IMR-90 (cell line): ENCODE measurements at places on chromosomes 4 and X. TPM values are rescaled to one million over a fixed set of nuclear protein-coding genes. Genes with fewer than 3 reads are reported as not detected.

The USP53 gene
- 24.0 and 34.7 TPM in 2 replicates for total RNA-seq

The ADAMTS3 gene
- 2.5 and 2.9 TPM in 2 replicates for total RNA-seq

DNA sequence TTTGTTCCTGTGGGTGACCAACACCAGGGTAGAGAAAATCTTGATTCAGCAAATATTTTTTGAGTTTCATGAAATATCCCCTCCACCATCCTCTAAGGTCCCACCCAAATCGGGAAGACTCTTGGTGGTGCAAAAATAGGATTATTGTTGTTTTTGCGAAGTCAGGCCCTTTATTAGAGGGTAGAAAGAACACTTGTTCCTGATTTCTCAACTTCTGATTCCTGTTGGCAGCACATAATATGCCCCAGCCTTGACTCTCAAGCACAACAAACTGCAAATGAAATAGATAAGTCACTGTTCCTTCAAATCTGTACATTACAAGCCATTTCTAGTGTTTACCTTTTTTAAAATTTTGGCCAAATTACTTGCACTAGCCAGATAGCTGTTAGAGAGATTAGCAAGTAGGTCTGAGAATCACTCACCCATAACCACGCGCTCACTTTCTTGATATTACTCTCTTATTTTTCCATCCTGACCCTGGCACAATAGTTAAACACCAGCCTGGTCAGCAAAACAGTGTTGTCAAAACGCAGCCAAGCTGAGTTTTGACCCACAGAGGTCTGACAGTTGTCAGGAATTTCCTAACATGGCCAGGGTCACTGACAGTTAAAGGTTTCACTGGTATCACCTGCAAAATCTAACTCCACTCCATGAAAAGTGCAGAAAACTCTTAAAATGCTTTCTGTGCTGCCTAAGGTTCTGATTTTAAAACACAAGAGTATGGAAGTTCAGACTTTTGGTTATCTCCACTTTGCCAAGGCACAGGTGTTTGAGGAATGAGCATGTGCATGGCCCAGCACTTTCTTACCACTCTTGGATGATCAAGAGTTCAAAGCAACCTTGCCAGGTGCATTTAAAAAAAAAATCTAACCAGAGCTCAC, 69.8 kb downstream of the RBM47 start:
- no peak for DNase-seq

DNA sequence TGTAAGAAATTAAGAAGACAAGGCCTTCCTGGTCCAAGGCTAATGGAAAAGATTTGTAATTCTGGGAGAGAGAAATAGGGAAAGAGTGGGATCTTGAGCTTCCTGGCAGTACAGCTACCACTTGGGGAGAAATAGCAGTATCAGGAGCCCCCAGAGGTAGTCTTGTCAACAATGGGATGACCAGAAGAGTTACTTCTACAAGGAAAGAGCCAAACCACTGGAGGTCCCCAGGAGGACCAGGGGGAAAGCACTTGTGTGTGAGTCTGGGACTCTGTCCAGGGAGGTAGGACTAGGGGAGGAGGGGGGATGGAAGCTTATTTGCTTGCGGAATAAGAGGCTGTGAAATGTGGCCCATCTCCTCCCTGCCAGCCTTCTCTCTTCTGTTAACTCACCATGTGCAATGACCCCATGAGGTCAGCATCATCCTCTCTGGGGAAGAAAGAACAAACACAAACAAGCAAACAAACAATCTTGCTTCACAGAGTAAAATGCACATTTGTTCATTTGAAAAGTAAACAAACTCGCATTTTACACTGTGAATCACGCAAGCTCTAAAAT, 160.1 kb downstream of the STK32B start:
- DNase-seq: no peak

DNA sequence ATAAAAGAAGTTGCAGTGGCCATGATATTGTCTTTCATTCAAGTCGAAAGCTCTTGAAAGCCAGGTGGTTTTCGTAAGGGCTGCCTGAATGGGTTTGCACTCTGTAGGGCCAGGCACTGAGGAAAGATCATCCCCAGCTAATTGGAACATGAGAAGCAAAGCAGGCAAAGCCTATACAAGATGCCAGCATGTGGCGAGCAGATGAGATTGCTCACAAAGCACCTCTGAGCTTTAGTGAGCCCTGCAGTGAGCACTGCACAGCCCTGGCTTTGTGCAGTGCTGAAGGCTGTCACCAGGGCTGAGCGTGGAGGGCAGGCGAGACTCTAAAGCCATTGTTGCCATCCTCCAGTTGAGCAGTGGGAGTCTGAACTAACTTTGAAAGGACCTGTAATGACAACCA, 53.8 kb downstream of the HADH start:
- no peak for DNase-seq

The SH3RF1 gene
- total RNA-seq: 29.8 and 30.0 TPM in 2 replicates

- DNase-seq: peak; percentile 42
Observed at GRCh38 chr4:15714646-15715435, 12.0 kb downstream of the BST1 start.

DNA sequence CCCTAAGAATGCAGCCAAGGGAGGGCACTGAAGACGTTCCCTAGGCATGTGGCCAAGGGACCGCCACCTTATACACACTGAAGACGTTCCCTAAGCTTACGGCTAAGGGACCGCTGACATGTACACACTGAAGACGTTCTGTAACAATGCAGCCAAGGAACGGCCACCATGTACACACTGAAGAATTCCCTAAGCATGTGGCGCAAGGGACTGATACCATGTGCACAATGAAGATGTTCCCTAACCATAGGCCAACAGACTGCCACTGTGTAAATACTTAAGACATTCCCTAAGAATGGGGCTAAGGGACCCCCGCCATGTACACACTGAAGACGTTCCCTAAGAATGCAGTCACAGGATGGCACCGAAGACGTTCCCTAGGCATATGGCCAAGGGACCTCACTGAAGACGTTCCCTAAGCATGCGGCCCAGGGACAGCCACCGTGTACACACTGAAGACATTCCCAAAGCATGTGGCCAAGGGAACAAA, 36.1 kb downstream of the DHRSX start:
- DNase-seq: no peak

The HSFX2 gene
- not detected in 2 replicates for total RNA-seq

The GAGE1 gene
- not detected in 2 replicates for total RNA-seq

The PQBP1 gene
- 120 and 124 TPM in 2 replicates for total RNA-seq

- DNase-seq: no peak
Observed at GRCh38 chr4:183321516-183321915, 710 bp downstream of the CLDN24 start.

The PNMA6A gene
- total RNA-seq: 0.18 and 0.28 TPM in 2 replicates

GRCh38 chr4:8554555-8555100, 25.6 kb upstream of the GPR78 start:
- no peak for DNase-seq

- no peak for DNase-seq
Observed at GRCh38 chrX:96483647-96484160, 200.9 kb upstream of the DIAPH2 start.

GRCh38 chrX:135651647-135652295, 61.7 kb upstream of the CT45A1 start:
- no peak for DNase-seq

The MFAP3L gene
- 0.28 and 0.36 TPM in 2 replicates for total RNA-seq

The CYP2U1 gene
- total RNA-seq: 11.1 and 13.6 TPM in 2 replicates

- DNase-seq: no peak
Observed at GRCh38 chrX:69034451-69034850, 130.8 kb downstream of the PJA1 start.

The ATP2B3 gene
- total RNA-seq: under 0.01 TPM in 1 of 2 replicates, not detected in the other

DNA sequence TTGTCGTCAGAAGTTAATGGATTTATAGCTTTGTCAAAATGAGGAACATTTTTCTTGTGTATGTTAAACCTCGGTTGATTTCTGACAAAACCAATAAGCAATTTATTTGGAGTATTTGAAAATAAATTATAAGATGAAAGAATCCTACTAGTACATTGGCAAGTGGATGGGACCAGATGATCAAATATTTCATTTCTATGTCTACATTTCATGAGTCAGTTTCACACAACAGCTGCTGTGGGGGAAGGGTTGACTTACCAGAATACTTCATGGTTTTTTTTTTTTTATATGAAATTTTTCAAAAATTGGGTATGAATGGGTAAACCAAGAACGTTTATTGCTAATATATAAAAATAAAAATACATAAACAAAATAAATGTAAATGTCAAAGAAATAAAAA, 39.4 kb downstream of the RAPGEF2 start:
- DNase-seq: peak; percentile 64

- no peak for DNase-seq
Observed at GRCh38 chrX:4451591-4451990, 738.1 kb upstream of the PRKX start.

- no peak for DNase-seq
Observed at GRCh38 chr4:107561481-107561880, 158.6 kb downstream of the PAPSS1 start.

DNA sequence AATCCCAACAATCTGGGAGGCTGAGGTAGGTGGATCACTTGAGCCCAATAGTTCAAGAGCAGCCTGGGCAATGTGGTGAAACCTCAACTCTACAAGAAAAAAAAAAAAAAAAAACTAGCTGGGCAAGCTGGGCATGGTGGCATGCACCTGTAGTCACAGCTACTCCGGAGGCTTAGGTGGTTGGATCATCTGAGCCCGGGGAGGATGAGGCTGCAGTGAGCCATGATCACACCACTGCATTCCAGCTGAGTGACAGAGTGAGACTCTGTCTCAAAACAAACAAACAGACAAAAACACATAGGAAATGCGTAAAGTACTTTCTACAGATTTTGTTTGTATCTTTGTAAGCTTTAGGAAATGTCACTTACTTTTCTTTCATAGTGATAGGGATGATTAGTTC, 307.2 kb upstream of the NR3C2 start:
- DNase-seq: no peak

The GJB1 gene
- total RNA-seq: not detected in 2 replicates

The SUPT20HL2 gene
- total RNA-seq: not detected in 2 replicates

GRCh38 chrX:49230500-49231232, 2.5 kb downstream of the CACNA1F start:
- no peak for DNase-seq

The MOB1B gene
- 5.7 and 15.0 TPM in 2 replicates for total RNA-seq

- DNase-seq: no peak
Observed at GRCh38 chr4:145528601-145529000, 46.9 kb downstream of the SMAD1 start.

The SOX3 gene
- not detected in 2 replicates for total RNA-seq

DNA sequence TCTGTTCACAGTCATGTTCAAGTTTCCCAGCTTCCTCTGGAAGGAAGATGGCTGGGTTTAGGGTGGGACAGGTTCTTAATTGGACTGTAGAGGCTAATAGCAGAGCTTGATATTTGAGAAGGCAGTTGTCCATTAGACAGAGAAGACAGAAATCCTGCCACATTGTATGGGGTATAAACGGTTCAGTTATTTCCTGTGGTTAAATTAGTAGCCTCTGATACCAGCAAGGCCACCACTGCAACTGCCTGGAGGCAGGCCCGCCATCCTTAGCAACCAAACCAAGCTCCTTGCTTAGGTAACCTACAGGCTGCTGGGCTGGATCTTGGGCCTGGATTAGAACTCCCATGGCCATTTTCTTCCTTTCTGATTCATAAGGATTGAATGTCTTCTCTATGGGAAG, 1367.0 kb downstream of the PCDH7 start:
- no peak for DNase-seq

The CFAP47 gene
- under 0.01 TPM in 1 of 2 replicates, not detected in the other for total RNA-seq

DNA sequence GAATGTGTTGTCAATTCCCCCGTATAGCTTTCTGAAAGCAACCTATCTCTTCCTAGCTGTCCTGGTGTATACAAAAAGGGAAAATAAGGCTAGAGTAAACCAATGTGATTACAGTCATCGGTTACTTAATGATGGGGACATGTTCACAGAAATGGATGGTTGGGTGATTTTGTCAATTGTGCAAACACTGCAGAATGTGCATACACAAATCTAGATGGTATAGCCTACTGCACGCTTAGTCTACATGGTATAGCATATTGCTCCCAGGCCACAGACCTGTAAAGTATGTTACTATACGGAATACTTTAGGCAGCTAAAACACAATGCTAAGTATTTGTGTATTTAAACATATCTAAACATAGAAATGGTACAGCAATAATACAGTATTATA, 5.1 kb downstream of the DTHD1 start:
- no peak for DNase-seq

- peak; percentile 7 for DNase-seq
Observed at GRCh38 chr4:114780205-114780604, 181.6 kb downstream of the UGT8 start.
